Aorta (tissue), 5 donors: ENCODE measurements at places on chromosomes 1 and 21. TPM values are rescaled to one million over a fixed set of nuclear protein-coding genes. Genes with fewer than 3 reads are reported as not detected.

The MATN1 gene
- 0.42 TPM for total RNA-seq

The SIK1 gene
- 51.4 TPM for total RNA-seq

The ZBTB18 gene
- 13.2 TPM for total RNA-seq

DNA sequence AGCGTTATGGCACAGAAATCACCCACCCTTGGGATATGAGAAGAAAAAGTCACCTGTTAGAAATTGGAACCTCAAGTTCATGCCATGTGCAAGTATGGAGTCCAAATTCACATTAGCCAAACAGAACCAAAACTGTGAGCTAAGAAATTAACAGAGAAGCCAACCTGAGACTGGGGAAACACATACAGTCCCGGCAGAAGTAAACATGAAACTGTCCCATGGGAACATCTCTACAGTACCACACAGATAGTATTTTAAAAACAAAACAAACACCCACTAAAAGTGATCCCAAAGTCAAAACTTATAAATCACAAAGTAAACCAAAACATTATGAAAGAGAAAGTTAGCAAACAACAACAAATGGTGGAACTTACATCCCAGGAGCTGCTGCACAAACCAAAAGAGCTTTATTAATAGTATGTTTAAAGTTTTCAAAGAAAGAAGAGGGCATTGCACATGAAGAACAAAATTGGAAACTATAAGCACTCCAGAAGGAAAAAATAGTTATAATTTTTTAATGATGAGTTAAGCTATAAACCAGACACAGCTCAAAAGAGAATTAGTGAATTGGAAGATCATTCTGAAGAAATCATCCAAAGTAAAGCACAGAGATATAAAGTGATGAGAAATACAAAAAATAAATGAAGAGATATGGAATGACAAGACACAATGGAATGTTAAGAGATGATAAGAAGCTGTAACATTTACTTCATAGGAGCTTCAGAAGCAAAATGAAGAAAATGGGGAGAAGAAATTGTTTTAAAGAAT, 83.5 kb upstream of the COA6 start:
- H3K27me3 ChIP-seq: no peaks in the 10 kb centered on the region
- no peaks in the 10 kb centered on the region for H3K36me3 ChIP-seq
- no peak overlapping the region for H3K4me3 ChIP-seq
- no peak for DNase-seq
- no peaks in the 10 kb centered on the region for H3K4me1 ChIP-seq
- H3K27ac ChIP-seq: no peak overlapping the region

DNA sequence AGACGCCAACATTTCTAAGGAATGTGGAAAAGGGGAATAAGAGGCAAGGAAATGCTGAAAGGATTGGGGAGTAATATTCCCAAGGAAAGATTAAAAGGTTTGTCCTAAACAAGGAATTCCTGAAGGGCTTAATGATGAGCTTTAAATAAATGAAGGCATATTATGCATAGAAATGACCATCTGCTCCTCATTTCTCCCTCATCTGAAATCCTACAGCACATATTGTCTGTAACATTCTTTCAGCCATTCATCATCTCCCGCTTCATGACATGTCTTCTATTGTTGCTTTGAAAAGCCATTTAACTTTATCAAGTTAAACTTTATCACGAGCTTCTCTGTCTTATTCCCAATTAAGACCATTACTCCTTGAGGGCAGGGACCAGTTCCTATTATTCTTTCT, 608.7 kb upstream of the PLXNA2 start:
- no peaks in the 10 kb centered on the region for H3K27me3 ChIP-seq
- no peaks in the 10 kb centered on the region for H3K4me1 ChIP-seq
- H3K4me3 ChIP-seq: no peak overlapping the region

- no peak for DNase-seq
- no peak overlapping the region for H3K4me3 ChIP-seq
- H3K36me3 ChIP-seq: no peaks in the 10 kb centered on the region
- H3K27me3 ChIP-seq: no peaks in the 10 kb centered on the region
- H3K27ac ChIP-seq: no peak overlapping the region
- no peaks in the 10 kb centered on the region for H3K4me1 ChIP-seq
These were observed 149.4 kb downstream of the FAM78B start for GRCh38 chr1:166017395-166017794.

DNA sequence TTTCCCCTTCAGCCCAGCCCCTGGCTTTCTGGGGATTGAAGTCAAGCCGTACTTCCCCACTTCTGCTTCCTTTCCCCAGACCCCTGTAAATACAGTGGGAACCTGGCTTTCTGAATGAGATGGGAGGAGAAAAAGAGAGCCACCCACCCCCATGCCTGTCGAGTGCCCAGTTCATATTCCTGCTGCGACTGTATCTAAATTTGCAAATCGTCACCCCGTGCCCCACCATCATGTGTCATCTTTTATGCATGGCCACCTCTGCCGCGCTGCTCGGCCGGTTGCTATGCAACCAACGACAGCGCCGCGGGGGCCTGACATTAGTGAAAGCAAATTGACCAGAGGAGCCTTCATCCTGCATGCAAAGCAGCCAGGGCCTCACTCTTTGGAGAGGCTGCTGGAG, 143.0 kb downstream of the ELAVL4 start:
- H3K27me3 ChIP-seq: no peaks in the 10 kb centered on the region
- H3K27ac ChIP-seq: no peak overlapping the region
- no peaks in the 10 kb centered on the region for H3K4me1 ChIP-seq
- no peak overlapping the region for H3K4me3 ChIP-seq
- H3K36me3 ChIP-seq: no peaks in the 10 kb centered on the region

GRCh38 chr1:30283199-30283962, 440.0 kb downstream of the MATN1 start:
- H3K36me3 ChIP-seq: no peaks in the 10 kb centered on the region
- DNase-seq: no peak
- no peaks in the 10 kb centered on the region for H3K27me3 ChIP-seq

- H3K27ac ChIP-seq: no peak overlapping the region
- H3K4me1 ChIP-seq: peaks cover 10% of the 10 kb centered on the region
- DNase-seq: no peak
- H3K36me3 ChIP-seq: no peaks in the 10 kb centered on the region
- H3K4me3 ChIP-seq: no peak overlapping the region
These were observed 8.3 kb downstream of the FRRS1 start for GRCh38 chr1:99758073-99758511.

DNA sequence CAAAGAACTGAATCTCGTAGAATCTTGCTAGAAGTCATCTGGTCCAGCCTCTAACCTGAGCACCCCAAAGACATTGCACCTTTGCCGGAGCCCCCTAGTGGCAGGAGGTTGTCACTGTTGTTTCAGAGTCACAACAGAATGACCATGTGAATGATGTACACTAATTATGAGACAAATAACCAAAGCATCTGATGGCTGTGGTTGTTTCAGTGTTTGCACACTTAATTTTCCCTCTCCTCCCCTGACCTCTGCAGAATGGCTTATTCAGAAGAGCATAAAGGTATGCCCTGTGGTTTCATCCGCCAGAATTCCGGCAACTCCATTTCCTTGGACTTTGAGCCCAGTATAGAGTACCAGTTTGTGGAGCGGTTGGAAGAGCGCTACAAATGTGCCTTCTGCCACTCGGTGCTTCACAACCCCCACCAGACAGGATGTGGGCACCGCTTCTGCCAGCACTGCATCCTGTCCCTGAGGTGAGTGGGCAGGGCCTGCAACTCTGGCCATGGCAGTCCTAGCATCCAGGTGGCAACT, 26.4 kb downstream of the TRAF5 start:
- peaks cover 5% of the 10 kb centered on the region for H3K4me1 ChIP-seq
- no peaks in the 10 kb centered on the region for H3K27me3 ChIP-seq
- no peak overlapping the region for H3K4me3 ChIP-seq
- DNase-seq: no peak
- no peak overlapping the region for H3K27ac ChIP-seq
- no peaks in the 10 kb centered on the region for H3K36me3 ChIP-seq

- H3K4me3 ChIP-seq: no peak overlapping the region
- H3K4me1 ChIP-seq: no peaks in the 10 kb centered on the region
- no peak overlapping the region for H3K27ac ChIP-seq
- no peaks in the 10 kb centered on the region for H3K27me3 ChIP-seq
- DNase-seq: peak; percentile 51
- no peaks in the 10 kb centered on the region for H3K36me3 ChIP-seq
These were observed 226.8 kb downstream of the LMX1A start for GRCh38 chr1:165129568-165130164.

DNA sequence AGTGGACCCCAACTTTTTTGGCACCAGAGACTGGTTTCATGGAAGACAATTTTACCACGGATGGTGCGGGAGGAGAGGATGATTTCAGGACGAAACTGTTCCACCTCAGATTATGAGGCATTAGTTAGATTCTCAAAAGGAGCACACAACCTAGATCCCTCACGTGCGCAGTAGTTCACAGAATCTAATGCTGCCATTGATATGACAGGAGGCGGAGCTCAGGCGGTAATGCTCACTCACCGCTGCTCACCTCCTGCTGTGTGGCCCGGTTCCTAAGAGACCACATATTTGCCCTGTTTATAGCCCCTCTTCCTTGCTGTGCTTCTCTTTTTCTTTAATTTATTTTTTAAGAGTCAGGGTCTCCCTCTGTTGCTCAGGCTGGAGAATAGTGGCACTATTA, 4.6 kb downstream of the NTRK1 start:
- H3K4me3 ChIP-seq: no peak overlapping the region
- no peak for DNase-seq
- H3K36me3 ChIP-seq: no peaks in the 10 kb centered on the region
- H3K27me3 ChIP-seq: no peaks in the 10 kb centered on the region

DNA sequence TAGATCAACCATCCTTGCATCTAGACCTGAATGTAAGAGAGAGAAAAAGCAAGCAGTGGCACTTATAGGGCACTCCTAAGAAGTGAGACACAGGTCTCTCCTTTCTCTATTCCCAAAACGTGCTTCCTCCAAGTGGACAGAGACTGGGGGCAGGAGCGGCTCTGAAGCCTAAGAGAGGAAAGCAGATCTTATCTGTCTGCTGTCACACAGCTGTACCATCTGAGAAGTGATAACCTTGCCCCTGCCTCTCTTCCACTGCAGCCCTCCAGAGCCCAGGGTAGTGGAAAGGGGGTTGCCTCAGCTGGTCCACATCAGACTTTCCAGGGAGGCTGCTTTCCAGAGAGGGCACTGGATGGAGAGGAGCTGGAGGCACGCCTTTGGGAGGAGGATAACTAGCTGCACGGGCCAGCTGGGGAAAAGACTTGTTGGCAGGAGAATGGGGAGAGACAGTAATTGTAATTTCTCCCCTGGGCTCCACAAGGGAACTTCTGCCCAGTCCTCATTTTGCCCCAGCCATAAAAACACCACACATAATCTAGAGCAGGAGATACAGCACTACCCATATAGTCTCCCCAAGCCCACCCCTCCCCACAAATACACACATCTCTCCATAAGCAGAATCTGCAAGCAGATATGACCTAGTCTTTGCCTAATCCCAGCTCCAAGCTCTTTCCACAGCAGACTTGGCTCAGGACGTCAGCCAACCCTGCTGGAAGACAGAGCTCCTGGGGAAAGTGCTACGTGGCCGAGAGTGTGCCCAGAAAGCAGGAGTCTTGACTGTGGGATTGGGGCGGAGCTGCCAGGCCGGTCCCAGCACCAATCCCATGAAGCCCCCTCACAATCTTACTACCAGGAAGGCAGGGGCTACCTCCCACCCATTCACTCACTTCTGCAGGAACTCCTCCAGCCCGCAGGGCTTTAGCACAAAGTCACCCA, 31.2 kb downstream of the PIK3C2B start:
- H3K4me1 ChIP-seq: peaks cover 7% of the 10 kb centered on the region
- DNase-seq: peak; percentile 84
- H3K4me3 ChIP-seq: no peak overlapping the region
- no peaks in the 10 kb centered on the region for H3K27me3 ChIP-seq
- H3K27ac ChIP-seq: peak overlapping the region; percentile 55

DNA sequence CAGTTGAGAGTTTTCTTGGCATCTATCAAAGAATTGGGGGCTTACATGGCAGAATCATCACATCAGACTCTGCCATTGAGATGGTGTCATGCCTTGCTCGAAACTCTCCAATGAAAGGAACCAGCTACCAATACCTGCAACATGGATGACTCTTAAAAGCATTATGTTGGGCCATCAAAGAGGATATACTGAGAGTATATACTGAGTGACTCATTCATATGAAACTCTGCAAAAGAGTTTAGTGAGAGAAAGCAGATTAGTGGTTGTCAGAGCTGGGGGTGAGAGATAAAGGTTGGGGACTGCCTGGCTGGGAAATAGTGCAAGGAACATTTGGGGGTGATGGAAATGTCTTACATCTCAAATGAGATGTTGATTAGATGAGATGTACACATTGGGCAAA, 14.7 kb upstream of the HMGB4 start:
- no peak overlapping the region for H3K27ac ChIP-seq
- DNase-seq: no peak
- no peak overlapping the region for H3K4me3 ChIP-seq
- H3K27me3 ChIP-seq: no peaks in the 10 kb centered on the region
- no peaks in the 10 kb centered on the region for H3K4me1 ChIP-seq

GRCh38 chr1:183652107-183652506, 1.0 kb downstream of the APOBEC4 start:
- H3K36me3 ChIP-seq: no peaks in the 10 kb centered on the region
- no peak overlapping the region for H3K27ac ChIP-seq
- H3K4me3 ChIP-seq: no peak overlapping the region
- DNase-seq: no peak

GRCh38 chr1:159918352-159919200, 6.7 kb downstream of the TAGLN2 start:
- H3K4me1 ChIP-seq: peaks cover 2% of the 10 kb centered on the region
- no peaks in the 10 kb centered on the region for H3K27me3 ChIP-seq
- H3K27ac ChIP-seq: no peak overlapping the region
- peaks cover 4% of the 10 kb centered on the region for H3K36me3 ChIP-seq
- peak; percentile 51 for DNase-seq
- H3K4me3 ChIP-seq: no peak overlapping the region

DNA sequence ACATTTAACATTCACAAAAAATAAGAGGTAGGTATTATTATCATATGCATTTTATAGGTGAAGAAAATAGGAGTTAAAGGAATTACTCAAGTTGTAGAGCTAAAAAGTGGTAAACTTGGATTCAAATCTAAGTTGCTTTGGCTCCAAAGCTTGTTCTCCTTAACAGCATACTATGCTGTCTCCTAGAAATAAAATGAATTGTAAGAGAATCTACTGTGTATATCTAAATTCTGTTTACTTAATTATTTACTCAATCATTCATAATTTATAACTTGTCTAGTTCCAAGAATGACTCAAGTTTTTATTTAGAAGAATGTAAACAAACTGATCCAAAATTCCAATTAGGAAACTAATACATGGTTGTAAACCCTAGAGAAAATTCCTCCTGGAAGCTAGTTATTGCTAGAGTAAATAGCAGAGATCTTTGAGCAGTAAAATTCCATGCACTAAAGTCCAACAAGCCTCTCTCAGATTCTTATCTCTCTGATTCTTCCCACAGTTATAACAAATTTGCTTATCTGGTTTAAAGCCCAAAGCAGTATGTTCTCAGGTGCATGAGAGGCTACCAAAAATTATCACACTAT, 132.5 kb upstream of the DPT start:
- no peak for DNase-seq
- H3K36me3 ChIP-seq: no peaks in the 10 kb centered on the region
- no peak overlapping the region for H3K27ac ChIP-seq
- no peaks in the 10 kb centered on the region for H3K4me1 ChIP-seq

- H3K27me3 ChIP-seq: no peaks in the 10 kb centered on the region
- H3K36me3 ChIP-seq: no peaks in the 10 kb centered on the region
- H3K27ac ChIP-seq: no peak overlapping the region
These were observed 868.5 kb downstream of the BRINP3 start for GRCh38 chr1:189609167-189609566.

GRCh38 chr1:38120552-38121230, 74.1 kb upstream of the POU3F1 start:
- no peak overlapping the region for H3K27ac ChIP-seq
- H3K4me3 ChIP-seq: no peak overlapping the region
- H3K27me3 ChIP-seq: no peaks in the 10 kb centered on the region
- no peak for DNase-seq
